Hematopoietic multipotent progenitor cell treated with erythropoietin and hydrocortisone succinate and interleukin-3 and kit ligand, for 15 days (in vitro differentiated cells): ENCODE measurements at places on chromosomes 1 and 21.

DNA sequence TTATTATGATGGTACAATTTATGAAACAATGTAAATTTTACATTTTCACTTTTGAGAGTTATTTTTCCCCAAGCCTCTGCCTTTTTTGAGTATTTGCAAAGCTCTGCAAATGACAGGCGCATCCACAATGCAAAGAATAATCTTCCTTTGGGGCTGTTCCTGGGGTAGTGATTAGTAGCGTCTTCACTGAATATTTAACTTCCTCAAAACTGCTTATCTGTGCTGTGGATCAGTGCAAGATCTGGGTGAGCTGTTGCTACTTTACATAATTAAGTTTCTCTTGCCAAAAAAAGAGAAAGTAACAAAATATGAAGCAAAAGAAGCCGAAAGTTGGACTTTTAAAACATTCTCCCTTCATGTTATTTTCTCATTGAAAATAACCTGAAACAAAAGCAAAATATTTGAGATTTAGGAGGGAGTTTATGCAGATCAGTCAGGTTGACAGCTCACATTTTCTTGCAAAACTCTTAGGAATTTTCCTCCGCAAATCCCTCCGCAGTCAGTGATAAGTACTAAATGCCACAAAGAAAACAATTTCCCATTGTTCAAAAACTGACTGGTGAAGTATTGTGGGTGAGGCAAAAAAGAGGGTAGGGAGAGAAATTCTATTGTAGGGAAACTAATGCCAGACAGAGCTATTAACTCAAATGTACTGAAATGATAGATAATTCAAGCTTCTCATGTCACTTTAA lies 276.4 kb upstream of the B3GALT2 start:
- no peak for DNase-seq

DNA sequence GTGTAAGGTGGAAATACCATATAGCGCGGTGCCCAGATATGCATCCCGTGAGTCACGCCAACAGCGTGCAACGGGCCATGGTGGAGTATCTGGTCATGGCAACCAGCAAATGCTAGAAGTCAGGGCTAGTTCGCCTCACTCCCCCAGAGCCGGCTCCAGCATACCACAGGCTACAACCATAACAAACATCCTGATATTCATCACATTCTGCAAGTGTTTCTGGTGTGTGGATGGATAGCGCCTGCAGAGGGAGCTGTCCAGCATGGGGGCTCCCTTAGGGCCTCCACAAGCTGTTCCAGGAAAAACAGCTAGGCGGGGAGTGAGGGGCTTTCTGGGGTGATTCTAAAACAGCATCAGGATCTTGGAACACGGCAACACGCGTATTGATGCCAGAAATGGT lies 6.8 kb downstream of the C1orf198 start:
- DNase-seq: no peak

DNA sequence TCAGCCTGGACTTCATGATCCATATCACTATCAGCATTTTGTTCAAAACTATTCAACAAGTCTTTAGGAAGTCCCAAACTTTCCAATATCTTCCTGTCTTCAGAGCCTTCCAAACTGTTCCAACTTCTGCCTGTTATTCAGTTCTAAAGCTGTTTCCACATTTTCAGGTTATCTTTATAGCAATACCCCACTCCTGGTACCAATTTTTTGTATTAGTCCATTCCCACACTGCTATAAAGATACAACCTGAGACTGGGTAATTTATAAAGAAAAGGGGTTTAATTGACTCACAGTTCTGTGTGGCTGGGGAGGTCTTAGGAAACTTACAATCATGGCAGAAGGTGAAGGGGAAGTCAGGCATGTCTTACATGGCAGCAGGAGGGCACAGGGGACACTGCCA lies 18.3 kb upstream of the DNAH14 start:
- DNase-seq: no peak

GRCh38 chr1:159831412-159832141 lies 4.9 kb downstream of the SLAMF8 start:
- no peak for DNase-seq
